ENCODE measurements at places on chromosomes 7 and 10.
A peak's percentile ranks its signal among the peaks of the same experiment; 100 is the strongest.

DNA sequence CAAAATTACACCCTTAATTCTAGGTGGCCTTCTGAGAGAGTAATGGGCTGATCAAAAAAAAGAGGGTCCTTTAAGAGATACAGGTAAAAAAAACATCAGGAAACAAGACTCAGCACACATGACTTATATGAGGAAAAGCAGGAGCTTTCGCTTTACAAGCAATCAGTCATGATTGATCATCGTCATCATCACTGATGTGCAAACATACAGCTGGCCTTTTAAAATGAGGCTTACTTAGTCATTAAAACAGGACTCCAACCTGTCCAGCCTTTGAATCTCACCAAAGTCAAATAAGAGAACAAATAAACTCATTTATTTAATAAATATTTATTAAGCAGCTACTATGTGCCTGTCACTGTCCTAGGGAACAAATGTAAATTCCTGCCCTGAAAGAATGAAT lies 255.3 kb downstream of the SKAP2 start:
- DNase-seq, result no peak

DNA sequence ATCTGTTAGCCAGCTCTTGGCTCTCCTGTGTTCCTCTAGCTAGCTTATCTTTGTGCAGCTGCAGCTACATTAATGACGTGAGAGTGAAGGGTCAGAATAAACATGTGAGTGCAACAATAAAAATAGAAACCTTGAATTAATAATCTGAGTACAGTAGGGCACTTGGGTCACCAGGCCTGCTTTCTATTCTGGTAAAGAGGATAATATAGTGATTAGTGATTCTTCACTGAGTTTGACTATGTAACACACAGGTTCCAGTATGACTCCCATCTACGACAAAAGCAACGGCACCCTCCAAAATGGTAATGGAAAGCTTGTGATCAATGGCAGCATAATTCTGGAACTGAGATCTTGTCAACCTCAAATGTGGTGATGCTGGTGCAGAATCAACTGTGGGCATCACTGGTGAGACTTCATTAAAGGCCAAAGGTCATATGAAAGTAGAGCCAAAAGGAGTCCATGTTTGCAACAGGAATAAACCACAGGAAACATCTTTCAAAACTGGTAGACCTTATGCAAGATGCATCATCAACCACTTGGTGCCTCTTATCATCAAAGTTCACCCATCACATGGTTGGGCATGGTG lies 77.6 kb downstream of the NRBF2 start:
- no peak for DNase-seq

DNA sequence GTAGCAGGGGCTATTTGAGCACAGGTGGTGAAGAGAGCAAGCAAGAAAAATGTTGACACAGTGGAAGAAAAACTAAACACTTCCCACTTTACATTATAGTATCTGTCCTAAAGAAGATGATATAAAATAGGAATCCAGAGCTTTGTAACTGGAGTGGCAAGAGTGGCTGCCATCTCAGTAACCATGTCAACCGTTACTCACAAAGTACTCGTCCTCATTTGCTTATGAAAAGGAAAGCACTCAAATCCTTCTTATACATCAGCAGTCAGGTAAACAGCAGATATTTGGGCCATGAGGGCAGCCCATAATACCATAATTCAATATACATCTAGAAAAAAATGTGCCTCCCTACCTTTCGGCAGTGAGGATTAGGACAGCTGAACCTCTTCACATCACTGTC lies 70.1 kb downstream of the RNF216 start:
- no peak for DNase-seq

- DNase-seq, result no peak
Observed at GRCh38 chr10:20890491-20891337, 6.4 kb downstream of the NEBL start.

DNA sequence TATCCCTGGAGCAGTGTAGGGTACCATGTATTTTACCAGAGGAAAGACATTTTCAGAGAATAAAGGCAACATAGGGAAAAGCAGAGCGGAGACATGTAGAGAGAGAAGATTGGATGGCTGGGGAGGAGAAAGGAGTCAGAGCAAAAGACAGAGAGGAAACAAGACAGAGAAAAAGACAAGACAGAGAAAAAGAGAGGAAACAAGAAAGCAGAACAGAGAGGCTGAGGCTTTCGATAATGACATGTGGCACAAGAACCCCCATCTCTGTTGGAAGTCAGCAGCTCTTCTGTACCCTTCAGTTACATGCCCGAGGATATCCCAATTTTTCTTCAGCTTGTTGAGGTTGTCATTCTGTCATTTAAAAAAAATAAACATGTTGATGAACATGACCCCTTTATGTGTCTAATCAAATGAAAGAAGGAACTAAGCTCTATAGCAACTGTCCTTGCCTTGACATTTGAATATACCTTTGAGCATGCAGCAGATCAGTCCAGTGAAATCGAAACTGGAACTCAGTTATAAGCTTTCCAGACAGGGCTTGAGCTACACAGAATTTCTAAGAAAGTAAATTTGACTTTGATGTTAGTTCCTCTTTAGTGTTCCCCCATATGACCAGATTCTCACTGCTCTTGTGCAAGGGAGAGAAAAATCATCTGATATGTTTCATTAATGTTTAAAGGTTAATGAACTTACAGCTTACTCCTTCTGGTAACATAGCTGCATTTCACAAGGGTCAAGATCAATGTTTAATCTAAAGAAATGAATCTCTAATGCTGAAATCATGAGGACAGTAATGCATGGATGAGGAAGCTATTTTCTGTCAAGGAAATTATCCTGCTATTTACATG lies 75.1 kb upstream of the SP4 start:
- DNase-seq, result no peak

GRCh38 chr10:98038288-98038687 lies 7.9 kb upstream of the CRTAC1 start:
- DNase-seq, result no peak

GRCh38 chr10:18144928-18145327 lies 4.7 kb downstream of the CACNB2 start:
- no peak for DNase-seq

DNA sequence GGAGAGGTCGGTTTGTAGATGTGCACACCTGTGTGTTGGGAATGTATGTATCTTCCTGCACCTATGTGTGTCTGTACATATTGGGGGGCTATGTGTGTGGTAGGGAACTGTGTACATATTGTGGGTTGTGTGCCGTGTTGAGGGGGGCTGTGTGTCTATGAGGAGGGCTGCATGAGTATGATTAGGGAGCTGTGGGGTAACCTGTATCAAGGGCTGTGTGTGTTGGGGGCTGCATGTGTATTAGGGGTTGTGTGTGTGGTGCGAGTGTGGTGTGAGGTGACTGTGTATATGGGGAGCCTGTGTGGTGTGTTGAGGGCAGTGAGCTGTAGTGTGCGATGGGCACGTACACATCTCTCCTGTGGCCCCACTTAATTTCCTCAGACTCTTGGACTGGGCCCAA lies 22.2 kb upstream of the PAX2 start:
- DNase-seq, result no peak

GRCh38 chr7:11336432-11336831 lies 362.8 kb downstream of the PHF14 start:
- DNase-seq, result no peak

- no peak for DNase-seq
Observed at GRCh38 chr7:134140889-134141867, 14.0 kb downstream of the LRGUK start.

DNA sequence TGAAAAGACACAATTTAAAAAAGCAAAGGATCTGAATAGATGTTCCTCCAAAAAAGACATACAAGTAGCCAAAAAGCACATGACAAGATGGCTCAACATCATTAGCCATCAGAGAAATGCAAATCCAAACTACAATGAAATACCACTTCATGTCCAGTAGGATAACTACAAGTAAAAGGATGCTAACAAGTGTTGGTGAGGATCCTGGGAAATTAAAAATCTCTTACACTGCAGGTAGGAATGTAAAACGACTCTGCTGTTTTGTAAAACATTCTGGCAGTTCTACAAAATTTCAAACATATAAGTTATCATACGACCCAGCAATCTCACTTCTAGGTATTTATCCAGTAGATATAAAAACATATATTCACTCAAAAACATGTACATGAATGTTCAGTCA lies 161.3 kb downstream of the SRPK2 start:
- no peak for DNase-seq

DNA sequence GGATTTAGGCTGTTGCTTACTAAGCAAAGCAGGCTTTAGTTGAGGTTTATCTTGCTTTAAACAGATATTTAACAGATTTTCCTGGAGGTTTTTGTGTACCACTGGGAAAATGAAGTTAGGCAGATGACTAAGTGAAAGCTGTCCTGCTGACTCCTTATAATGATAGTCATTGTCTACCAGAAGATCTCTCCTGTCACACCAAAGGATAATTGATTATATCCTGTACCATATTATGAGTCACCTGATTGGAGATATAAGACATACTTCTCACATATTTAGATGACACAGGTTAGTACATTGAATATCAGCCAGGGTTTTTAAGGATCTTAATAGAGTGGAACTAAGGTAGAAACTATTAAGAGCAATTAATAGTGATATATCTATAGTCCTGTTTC lies 68.4 kb downstream of the PTEN start:
- DNase-seq, result no peak

GRCh38 chr7:33157311-33157710 lies 27.9 kb downstream of the BBS9 start:
- no peak for DNase-seq

- DNase-seq, result no peak
Observed at GRCh38 chr7:74338366-74339108, 49.3 kb downstream of the CLIP2 start.

DNA sequence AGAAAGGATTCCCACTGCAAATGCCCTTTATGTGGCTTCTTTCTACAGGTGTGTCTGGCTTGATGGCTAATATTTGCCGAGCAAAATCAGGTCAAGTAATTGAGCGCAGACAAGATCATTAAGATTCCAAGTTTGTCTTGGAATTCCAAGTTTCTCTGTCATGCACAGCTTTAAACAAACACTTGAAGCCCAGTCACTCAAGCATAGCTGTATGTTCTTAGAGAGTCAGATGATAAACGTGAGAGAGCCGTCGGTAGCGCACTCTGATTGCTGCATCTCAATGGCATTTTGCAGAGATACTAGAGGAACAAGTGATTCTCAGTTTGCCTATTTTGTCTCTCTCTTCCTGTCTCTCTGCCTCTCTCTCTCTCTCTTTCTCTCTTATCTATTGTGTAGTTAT lies 658 bp downstream of the DMBT1 start:
- DNase-seq, result no peak

DNA sequence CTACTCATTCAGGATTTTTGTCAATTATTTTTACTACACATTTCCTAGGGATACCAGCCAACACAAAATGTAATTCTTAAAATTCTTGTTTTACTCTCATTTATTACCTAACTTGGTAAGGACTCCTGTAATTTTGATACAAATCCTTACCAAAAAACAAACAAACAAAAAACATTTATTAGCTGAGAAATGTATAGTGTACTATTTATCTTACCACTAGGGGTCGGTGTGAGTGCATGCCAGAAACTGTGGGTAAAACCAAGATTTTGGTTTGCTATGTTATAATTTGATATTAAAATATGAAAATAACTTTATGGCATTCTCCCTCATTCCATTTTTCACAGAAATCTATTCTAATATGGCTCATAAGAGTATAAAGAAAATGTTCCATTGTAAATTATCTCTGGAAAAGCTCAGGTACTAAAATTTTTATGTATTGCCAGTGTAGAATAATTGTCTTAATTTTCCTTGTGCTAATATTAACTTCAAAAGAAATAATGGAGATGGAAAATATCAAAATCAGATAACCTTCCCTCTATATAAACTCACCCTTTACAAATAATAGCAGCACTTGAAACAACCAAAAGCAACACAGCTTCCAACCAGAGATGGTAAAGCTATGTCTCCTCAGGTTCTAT lies 290.8 kb upstream of the PCDH15 start:
- DNase-seq, result no peak

GRCh38 chr10:90712529-90712928 lies 145.3 kb downstream of the HTR7 start:
- DNase-seq, result no peak

DNA sequence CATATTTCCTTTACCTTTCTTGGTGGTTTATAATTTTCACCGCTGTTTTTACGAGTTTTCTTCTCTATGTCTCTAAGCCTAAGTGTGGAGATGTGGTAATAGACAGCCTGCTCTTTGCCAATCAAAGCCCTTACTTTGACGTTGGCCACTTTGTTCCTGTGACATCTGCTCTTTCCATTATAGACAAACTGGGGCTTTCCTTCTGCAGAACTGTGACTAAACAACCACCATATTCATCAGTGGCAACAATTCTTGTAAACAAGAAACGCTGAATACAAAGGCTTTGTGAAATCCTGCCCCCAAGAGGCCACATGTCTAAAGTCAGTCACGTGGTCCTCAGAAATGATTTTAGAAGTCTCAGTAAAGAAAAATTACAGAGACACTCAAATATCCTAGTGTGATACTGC lies 59.6 kb upstream of the CAPZA2 start:
- DNase-seq, result peak; percentile 30

GRCh38 chr7:16660702-16661464 lies 14.9 kb downstream of the BZW2 start:
- no peak for DNase-seq

DNA sequence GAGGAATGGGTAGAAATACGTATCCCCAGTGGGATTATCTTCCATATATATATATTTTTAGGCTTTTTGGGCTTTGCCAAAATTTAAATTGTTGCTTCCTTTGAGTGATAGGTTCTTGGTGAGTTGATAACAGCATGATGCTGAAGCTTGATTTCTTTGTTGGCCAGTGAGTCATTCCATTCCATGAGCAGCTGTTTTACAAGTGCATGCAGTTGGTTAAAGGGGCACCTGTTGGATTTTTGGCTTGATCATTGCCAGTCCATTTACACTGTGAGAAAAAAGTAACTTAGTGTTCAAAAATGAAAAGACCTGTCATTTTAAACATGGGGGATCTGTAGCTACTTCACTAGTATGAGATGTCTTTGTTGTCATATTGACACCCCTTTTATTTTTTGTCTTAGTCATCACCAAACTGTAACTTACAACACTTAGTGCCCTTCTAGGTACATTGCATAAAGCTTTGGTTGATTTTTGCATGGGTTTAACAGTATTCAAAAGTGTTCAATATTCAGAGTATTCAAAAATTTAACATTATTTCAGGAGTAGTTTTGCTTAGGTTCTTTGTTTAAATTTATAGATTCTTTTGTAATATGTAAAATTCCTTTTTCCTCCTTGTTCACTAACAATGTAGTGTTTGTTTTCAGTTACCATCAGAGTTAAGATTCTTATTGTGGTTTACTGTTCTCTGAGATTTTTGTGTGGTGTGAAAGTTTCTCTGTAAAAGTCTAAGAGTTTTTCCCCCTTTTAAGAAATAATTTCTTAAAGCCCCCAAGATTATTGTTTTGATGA lies 8.8 kb downstream of the AKAP9 start:
- no peak for DNase-seq

DNA sequence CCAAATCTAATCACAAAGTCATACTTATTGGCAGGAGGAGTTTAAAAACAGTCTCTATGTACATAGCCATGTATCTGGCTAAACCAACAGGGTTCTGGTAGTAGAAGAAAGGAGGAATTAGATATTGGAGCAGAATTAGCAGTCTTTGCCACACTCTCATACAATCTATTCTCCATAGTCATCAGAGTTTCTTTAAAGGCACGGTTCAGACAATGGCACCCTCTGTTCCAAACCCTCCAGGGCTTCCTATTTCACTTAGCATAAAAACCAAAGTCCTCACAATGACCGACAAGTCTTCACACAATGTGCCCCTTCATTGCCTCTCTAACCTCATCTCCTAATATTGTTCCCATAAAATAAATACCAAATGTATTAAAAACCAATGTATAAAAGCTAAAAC lies 12.7 kb downstream of the ZNF438 start:
- no peak for DNase-seq
